ENCODE measurements at places on chromosomes 16 and 17.
A peak's percentile ranks its signal among the peaks of the same experiment; 100 is the strongest.

DNA sequence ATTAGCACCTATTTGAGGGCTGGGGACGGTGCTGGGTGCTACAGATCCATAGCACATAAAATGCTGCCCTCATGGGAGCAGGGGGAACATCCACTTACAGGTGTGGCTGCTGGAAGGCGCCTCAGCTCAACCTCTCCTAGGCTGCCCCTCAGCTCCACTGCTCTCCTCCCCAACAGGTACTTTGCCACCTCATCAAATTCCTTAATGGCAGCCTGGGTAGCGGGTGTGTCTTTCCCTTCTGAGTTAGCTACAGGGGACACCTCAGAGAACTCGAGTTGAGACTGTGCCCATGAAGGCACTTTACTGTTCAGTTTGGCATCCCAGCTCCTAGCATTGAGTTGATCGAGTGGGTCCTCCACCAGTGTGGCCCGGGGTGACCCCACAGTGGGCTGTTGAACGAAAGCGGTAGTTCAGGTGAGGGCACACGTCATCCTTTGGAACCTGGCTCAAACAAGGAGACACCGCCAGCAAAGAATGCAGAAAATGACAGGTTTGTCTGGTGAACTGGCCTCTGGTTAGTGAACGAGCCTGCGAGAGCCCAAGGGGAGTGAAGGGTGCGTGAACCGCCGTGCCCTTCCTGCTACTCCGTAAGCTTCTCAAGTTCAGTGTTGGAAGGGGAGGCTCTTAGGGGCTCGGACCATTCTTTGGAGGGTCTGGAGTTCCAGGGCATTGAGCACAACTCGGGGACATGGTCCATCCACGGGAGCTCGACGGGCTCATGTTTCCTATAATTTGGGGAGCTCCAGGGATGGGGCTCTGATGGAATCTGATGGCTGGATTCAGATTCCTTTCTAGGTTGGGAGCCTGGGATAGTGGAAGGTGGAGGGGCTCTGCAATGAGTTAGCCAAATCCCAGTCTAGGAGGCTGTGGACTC, 3.5 kb upstream of the CMIP start:
- no peak for ATAC-seq

- no peak for ATAC-seq
Measured at GRCh38 chr17:30600830-30601494, 123.8 kb downstream of the GOSR1 start.

DNA sequence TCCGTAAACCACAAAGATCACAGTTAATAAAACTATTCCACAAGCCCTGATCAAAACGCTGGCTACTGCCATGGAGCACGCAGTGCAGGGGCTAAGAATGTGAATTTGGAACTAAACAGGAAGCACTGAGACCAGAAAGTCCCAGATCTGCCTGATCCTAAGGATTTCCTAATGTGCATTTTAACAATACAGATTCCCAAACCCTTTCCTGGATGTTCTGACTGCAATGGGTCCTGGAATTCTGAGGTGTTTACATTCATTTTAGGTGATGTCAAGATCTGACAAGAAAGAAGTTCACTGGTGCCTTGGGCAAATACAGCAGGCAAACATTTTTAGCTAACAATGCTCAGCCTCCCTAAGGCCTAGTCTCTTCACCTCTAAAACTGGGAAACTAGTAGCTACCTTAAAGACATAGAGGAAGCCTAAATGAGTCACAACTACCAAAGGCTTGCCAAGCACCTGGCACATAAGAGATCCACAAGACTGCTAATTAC, 10.3 kb downstream of the NSMCE1 start:
- peak; percentile 68 for ATAC-seq

- ATAC-seq = no peak
Measured at GRCh38 chr16:83031524-83031923, 404.8 kb downstream of the CDH13 start.
